ENCODE measurements at places on chromosomes 2 and 18. TPM values are rescaled to one million over a fixed set of nuclear protein-coding genes. Genes with fewer than 3 reads are reported as not detected.

DNA sequence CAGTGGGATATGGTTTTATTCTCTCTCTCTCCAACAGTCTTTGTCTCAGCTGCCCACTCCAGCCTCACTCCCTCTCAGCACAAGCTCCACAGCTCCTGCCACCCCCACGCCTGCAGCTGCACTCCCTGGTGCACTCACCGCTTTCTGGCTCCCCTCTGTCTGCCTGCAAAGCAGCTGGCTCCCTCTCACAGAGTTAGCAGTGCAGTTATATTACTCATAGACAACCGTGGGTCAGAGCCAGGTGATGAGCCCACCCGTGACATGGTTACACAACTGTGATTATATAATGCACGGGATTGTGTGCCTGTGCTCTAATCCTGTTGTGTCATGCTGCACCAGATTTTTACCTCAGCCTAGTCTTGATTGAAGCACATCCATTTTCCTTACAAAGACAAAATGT, 276.9 kb upstream of the CHAC2 start:
- DNase-seq = no peak

- DNase-seq = no peak
These were observed 39.3 kb upstream of the PARD3B start for GRCh38 chr2:204505946-204506345.

The WNT10A gene
- polyA plus RNA-seq = 1.5 TPM

DNA sequence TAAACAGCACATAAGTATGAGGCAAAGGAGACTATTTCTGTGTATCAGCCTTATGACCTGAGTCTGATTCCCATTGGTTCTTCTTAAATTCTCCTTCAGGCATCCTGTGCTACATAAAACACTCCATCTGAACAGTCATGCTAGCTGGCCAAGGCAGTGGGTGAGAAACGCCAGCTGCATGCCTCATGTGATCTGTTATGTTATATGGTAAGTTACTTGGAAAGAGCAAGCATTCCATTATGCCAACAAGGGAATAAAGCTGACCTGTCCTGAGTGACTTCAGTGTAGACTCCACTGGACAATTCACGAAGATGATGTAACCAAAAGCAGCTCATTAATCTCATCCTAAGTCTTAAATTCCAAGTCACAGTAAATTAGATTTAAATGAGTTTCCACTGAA, 216.5 kb upstream of the FN1 start:
- no peak for DNase-seq

GRCh38 chr18:13538630-13539029, 187.7 kb downstream of the FAM210A start:
- no peak for DNase-seq

The OST4 gene
- polyA plus RNA-seq = 264 TPM

GRCh38 chr18:63175264-63175663, 144.3 kb downstream of the BCL2 start:
- no peak for DNase-seq

The FSIP2 gene
- 2.9 TPM for polyA plus RNA-seq

The UGT1A3 gene
- polyA plus RNA-seq = not detected

- DNase-seq = no peak
These were observed 1379.1 kb upstream of the CDH2 start for GRCh38 chr18:29556070-29556469.

DNA sequence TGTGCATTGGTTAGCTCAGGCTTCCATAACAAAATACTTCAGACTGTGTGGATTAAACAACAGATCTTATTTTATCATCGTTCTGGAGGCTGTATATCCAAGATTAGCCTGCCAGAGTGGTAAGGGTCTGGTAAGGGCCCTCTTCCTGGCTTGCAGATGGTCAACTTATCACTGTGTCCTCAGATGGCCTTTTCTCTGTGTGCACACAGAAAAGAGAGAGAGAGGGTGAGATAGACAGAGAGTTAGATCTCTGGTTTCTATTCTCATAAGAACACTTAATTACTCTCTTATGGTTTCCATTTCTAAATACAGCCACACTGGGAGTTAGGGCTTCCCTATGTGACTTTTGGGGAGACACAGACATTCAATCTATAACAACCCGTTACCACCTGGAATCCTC, 1003.5 kb downstream of the TSN start:
- no peak for DNase-seq

GRCh38 chr2:84882775-84883550, 2.1 kb upstream of the TRABD2A start:
- no peak for DNase-seq

The NPPC gene
- polyA plus RNA-seq = 0.16 TPM

The PKP4 gene
- 167 TPM for polyA plus RNA-seq

DNA sequence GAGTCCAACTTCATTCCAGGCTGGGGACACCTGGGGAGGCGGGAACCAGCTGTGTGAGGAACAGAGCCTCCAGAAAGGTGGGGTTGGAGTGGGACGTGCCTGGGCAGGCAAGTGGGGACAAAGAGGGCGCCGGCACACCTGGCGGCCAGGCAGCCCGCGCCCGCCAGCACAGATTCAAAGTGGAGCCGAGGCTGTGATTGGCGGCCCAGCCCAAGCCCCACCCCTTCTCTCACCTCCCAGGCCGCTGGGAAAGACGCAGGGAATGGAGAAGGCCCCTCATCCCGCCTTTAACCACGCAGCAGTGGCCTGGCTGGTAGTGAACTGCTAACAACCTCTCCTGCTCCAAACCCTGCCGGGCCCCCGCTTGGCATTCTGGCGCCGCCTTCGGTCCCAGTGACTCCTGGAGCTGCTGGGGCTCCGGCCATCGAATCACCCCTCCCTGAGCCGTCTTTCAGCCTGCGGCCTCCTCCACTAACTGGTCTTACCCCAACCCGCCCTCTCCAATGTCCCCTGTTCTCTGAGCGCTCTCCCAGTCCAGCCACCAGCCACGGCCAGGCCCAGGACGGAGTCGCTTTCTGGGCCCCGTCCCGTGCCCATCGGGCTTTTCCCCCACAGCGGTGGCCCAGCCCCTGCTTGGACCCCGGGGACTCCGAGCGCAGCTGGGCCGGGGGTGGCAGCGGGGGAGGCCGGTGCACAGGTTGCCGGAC, 27.9 kb upstream of the PTMA start:
- DNase-seq = no peak

The POTEE gene
- not detected for polyA plus RNA-seq

- no peak for DNase-seq
These were observed 23.7 kb upstream of the SCYGR1 start for GRCh38 chr2:227411320-227411989.

The INHBB gene
- polyA plus RNA-seq = 0.11 TPM

- DNase-seq = no peak
These were observed 826.6 kb upstream of the POU3F3 start for GRCh38 chr2:104027321-104027720.

The RTP5 gene
- polyA plus RNA-seq = not detected

DNA sequence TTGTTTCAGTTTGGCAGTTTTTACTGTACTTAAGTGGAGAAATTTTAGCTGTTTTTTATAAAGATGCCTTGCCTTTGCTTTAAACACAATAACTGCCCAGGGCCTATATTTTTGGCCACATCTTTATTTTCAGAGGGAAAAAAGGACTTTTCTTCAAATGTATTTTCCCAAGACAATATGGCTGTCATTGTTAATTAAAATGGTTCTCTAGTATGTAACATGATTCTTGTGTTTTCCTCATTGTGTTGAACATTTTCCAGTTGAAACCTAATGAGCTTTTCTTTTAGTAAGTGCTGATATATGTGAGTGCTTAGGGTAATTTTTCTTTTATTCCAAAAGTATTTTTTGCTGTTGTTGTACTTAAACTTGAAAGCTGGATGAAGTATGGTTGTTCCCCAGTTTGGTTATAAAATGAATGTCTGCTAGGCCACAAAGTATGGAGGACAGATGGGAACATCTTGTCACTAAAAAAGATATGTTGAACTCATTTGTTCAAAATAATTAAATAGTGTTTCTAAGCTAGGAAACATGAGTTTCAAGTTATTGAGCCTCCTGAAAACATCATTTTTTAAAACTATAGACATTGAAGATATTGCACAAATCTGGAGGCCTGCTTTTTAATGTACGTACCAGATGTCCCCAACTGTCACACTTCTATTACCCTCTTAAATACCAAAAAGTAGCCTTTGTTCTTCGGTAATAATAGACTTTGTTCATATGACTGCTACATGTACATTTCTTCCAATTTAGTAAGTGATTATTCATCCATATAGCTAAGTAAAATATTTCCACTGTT, 147.5 kb upstream of the DAPL1 start:
- DNase-seq = no peak

DNA sequence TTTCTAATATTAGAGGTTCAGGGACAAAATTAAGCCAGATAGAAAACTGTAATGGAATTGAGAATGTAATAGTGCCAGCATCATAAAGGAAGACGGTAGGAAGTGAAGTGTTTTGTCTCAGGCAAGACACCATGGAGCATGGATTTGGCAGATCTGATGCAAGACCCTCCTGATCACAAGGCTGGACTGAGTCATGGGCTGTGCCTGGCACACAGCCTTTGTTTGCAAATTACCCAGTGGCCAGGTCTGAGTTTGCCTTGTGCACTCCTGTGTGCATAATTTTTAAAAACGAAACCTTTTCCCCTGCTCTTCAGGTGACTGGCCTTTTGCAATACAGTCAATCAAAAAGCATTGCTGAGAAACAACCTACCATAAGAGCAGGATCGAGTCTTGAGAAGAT, 2.0 kb upstream of the UPP2 start:
- DNase-seq = no peak

GRCh38 chr2:9637330-9637729, 6.5 kb upstream of the YWHAQ start:
- no peak for DNase-seq

The HOXD11 gene
- polyA plus RNA-seq = 45.8 TPM

The HS6ST1 gene
- 78.9 TPM for polyA plus RNA-seq

DNA sequence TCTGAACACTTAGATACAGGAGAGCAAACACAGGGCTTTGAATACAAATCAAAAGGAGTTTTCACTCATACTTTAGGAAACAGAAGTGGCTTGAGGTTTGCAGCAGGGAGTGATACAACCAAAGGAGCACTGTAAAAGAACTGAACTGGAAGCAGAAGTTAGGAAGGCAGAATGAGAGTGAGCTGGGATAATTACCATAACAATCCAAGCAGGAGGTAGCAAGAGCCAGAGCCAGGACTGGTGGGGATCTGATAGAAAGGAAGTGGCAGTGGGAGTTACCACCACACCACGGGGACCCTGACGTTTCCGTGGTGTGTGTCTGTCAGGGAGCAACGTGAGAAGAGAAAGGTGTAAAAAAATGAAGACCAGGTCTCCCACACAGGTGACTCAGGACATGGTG, 81.3 kb upstream of the EPB41L3 start:
- no peak for DNase-seq

DNA sequence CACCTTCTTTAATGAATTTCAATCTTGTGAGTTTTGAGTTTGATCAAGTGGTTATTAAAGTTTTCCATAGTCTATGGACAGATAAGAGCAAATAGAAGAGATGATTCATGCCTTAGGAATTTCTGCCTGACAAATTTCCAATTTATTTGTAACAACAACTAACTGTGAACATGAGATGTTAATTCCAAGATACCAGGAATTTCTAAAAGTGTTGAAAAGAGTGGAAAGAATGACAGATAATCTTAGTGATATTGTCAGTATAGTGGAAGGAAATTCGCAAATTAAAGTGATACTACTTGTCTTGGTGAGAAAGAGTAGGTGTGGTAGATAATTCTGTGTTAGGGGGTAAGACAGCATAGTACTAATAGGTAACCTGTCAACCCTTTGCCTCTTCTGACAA, 82.4 kb downstream of the AGPS start:
- DNase-seq = no peak

GRCh38 chr2:41932241-41933045, 115.4 kb upstream of the PKDCC start:
- no peak for DNase-seq

GRCh38 chr2:144439993-144440392, 79.9 kb downstream of the ZEB2 start:
- DNase-seq = no peak

The C1QL2 gene
- polyA plus RNA-seq = not detected

The NTSR2 gene
- not detected for polyA plus RNA-seq

DNA sequence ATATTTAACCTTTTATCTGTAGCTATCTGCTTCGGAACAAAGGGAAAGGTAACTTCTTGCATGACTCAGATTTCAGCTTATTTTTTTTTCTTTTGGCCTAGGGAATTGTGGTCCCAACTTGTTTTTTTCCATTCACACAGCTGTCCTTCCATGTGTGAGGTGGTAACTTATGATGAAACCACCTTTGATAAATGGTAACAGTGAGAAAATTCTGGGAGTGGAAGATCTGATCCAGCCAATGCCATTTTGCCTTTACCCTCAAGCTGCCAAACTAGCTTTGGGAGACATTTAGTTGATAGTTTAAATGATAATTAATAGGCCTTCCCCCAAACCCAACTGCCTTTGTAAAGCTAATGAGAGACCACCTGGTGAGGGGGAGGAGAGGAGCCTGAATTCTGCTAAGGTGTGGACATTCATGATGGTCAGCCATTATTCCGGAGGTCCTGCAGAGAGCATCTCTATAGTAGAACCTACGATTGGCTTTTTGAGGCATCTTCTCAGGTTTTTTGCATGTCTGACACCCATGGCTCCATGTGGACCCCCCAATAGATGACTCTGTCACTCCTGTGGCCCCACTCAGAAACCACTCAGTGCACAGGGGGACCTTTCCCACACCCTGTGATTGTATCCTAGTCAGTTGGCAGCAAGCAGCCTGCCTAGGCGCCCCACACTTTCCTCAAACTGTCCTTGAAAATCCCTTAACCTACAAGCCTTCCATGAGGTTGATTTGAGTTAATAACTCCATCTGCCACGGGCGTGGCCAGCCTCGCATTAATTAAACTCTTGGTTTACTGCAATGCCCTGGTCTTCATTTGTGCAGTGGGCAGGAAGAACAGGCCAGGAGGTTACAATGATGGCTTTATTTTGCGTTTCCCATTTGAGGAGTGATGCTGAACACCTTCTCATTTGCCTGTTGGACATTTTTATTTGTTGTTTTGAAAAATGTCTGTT, 263.5 kb upstream of the PXDN start:
- DNase-seq = no peak

The LTBP1 gene
- 96.6 TPM for polyA plus RNA-seq

GRCh38 chr2:127577503-127577902, 42.0 kb downstream of the MYO7B start:
- DNase-seq = no peak

DNA sequence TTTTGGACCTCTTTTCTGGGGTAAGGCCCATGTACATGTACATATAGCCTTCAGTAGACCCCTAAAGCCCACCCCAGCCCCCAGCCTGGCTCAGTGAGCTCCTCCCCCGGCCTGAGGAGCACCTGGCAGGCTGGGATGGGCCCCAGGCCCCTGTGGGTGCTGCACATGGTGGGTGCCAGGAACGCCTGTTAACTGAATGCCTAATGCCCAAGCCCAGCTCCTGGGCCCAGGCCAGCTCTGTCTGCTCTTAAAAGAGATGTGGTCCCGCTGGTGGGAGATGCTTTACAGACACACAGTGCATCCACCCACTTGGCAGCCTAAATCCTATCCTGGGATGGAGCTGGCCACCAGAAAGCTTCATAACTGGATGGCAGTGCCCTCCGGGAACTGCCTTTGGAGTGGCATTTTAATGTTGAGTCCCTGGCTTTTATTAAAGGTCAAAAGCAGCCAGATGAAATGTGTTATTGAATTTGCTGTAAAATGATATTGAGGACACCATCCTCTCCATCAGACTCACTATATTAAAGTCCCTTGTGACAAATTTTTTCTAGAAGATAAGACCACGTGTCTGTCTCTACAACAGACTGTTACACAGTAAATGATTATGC, 7.7 kb upstream of the OXER1 start:
- no peak for DNase-seq

Data from left renal pelvis (tissue), 4 donors.